ENCODE measurements at places on chromosomes 12 and 14.

DNA sequence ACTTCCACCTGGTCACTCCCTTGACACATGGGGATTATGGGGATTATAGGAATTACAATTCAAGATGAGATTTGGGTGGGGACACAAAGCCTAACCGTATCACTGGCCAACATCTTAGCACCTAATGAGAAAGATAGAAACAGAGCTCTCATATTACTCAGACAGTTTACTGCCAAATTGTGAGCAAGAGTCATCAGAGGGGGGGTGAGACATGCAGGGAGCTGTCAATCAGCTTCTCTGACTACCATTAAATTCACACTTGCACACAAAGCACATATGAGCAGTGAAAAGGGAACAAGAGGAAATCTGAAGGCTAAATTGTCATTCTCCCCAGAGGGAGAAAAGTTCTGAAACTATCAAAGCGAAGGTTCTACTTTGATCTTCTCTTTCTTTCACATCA, 78.1 kb upstream of the GRIN2B start:
- DNase-seq = no peak

GRCh38 chr12:115823635-115824034, 453.9 kb downstream of the MED13L start:
- DNase-seq = no peak

DNA sequence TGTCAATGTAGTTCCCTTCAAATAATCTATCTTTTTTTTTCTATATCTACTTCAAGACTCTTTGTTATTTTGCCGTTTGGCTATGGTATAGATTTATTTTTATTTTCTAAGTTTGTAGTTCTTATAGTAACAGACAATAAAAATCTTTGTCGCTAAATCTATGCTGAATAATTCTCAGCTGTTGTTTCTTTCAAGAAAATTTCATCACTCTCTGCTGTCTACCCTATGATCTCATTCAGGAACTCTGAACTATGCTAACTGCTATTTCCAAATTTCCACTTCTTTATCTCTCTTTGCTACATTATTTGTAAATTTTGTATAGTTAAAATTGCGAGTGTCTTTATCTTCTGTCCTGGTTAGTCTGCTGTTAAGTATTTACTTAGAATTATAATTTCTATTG, 353.6 kb downstream of the LRFN5 start:
- DNase-seq = no peak

DNA sequence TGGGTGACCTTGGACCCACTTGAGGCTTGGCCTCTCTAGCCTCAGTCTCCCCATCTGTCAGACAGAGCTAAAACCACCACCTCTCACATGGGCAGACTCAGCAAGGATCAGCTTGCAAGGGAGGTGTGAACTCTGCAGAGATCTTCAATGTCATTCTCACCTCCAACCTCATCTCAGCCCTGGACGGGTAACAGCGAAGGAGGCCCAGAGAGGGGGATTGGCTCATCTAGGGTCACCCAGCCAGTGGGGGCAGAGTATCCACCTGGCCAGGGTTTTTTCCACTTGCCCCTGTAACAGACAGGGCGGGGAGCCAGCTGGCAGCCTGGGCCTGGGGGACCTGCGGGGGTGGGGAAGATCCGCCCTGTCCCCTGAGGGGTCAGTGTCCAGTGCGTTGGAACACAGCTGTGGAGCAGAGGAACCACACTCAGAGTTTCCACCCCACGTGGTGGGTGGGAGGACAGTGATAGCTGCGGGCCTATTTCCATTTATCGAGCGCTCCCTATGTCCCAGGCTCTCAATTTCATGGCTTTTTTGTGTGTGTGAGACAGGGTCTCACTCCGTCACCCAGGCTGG, 27.4 kb downstream of the DTX1 start:
- DNase-seq = no peak

DNA sequence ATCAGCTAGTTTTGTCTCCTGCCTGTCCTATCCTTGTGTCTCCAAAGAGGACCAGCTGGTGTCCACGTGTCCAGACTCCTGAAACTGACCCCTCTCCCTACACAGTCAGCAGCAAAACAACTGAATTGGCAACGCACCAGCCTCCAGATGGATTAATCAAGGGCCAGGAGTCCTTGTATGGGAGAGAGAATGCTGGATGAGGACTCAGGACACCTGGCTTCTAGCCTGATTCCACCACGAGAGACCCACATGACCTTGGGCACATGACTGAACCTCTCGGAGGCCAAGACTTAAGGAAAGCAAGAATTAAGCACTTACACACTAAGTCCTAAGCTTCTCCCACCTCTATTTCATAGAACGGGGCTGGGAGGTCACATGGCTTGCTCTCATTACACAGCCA, 60.4 kb upstream of the CMKLR1 start:
- no peak for DNase-seq

- DNase-seq = no peak
Measured at GRCh38 chr12:63967358-63968145, 123.1 kb downstream of the SRGAP1 start.

DNA sequence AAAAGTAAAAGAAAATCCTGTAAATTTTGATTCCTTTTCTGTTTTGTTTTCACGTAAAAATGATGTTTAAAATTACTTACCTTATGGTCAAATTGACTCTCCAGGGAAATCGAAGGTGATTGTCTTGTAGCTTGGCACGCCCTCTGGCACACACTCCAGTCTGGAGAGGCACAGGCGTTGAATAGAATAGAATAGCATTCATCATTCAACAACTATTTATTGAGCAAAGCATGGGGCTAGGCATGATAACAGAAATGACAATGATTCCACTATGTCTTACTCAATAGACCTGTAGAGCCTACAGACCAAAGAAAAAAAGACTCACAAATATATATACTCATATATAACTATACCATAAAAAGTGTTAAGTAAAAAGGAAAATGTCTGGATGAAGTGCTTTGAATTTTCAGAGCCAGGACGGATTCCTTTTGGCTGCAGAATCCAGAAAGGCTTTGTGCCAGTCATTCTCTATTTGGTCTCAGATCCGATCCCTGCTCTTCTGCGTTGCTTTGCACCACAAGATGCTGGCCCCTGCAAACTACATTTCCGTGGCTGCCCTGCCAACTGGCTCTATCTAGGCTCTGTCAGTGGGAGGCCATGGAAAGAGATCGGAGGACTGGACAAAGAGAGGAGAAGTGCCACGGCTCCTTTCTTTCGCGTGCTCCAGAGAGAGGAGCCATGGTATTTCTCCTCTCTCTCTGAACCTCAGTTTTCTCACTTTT, 231.8 kb downstream of the CRADD start:
- no peak for DNase-seq

DNA sequence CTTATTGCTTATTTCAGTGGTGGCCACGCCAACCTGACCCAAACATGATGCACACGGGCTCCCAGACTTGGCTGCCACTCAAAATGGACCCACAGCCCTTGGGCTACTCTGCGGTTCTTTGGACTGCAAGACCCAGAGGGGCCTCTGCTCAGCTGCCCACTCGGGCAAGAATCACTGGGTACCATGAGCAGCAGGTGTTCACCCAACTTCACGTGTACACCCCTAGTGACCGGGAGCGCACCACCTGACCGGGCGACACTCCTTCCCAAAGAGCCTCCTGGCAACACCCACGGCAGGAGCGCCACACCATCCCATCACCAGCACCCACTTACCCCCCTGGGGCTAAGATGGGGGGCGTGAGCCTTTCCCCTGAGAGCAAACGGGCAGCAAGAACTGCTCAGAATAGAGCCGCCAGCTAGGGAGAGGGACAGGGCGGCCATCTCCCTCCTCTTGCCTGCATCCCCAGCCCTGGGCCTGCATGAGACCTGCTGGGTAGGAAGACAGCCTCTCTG, 32.0 kb downstream of the CCNK start:
- DNase-seq = no peak

DNA sequence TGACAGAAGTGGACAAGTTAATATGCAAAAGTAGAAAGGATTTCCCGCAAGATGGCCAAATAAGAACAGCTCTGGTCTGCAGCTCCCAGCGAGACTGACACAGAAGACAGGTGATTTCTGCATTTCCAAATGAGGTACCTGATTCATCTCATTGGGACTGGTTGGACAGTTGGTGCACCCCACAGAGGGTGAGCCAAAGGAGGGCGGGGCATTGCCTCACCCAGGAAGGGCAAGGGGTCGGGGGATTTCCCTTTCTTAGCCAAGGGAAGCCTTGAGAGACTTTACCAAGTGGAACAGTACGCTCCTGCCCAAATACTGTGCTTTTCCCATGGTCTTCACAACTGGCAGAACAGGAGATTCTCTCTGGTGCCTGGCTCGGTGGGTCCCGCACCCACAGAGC, 191.3 kb downstream of the ALG10B start:
- no peak for DNase-seq

- no peak for DNase-seq
Measured at GRCh38 chr12:203462-204260, 10.3 kb downstream of the SLC6A12 start.

DNA sequence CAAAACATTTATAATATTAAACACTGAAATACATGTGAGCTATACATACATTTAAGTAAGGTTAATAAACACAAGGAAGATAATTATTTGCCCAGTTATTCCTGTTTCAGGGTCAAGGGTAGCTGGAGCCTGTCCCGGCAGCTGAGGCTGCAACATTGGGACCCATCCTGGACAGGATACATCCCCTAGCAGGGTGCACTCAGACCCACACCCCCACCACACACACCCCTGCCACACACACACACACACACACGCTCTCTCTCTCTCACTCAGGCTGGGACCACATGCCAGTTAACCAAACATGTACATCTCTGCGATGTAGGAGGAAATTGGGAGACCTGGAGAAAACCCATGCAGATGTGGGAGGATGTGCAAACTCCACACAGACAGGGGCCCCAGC, 112.6 kb upstream of the TMCC3 start:
- DNase-seq = no peak

- DNase-seq = no peak
Measured at GRCh38 chr12:6041891-6042290, 82.6 kb downstream of the VWF start.

- no peak for DNase-seq
Measured at GRCh38 chr14:88299865-88300530, 23.1 kb downstream of the KCNK10 start.

- no peak for DNase-seq
Measured at GRCh38 chr12:50287271-50287670, 4.0 kb upstream of the LIMA1 start.

DNA sequence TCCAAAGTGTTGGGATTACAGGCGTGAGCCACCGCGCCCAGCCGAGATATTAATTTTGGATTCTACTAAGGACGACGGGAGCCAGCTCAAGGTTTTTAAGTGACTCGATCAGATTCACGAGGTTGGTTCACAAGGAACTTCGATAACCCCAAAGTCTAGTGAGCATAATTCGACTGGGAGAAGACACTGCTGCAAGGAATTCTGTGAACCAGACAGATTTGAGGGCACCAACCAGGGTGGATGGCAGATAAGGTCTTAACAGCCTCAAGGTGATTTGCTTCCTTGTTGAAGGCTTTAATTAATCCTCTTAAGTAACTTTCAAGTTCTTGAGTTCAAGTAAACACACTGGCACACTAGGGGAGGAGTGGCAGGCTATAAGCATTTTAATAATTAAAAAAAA, 1.1 kb upstream of the KLHDC2 start:
- DNase-seq = no peak

DNA sequence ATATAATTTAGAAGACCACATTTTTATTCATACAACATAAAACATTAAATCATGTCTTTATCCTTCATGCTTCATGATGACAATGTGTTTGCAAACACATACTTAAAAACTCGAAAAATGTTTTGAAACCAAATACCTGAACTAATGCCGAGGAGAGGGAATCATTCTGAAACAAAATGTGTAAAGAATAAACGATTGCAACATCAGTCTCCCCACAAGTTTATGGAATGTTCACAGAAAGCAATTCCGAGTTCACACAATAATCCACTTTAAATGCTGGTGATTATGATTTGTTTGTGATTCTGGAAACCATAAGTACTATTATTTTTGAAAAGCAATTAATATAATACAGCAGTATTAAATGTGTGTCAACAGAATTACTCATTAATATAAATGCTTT, 84.5 kb upstream of the PDZRN4 start:
- no peak for DNase-seq

- DNase-seq = no peak
Measured at GRCh38 chr14:25178255-25178654, 128.3 kb upstream of the STXBP6 start.

- no peak for DNase-seq
Measured at GRCh38 chr12:123395236-123395635, 11.3 kb downstream of the KMT5A start.
